ENCODE measurements at places on chromosomes 16 and 17. TPM values are rescaled to one million over a fixed set of nuclear protein-coding genes. Genes with fewer than 3 reads are reported as not detected.

NACA2 gene
- total RNA-seq, result not detected

PTX4 gene
- total RNA-seq, result not detected

GRCh38 chr16:54178478-54178976 lies 108.1 kb downstream of the IRX3 start:
- no peak overlapping the region for H3K4me3 ChIP-seq
- no peaks in the 10 kb centered on the region for H3K27me3 ChIP-seq
- peaks cover 25% of the 10 kb centered on the region for H3K4me1 ChIP-seq
- DNase-seq, result no peak
- no peak overlapping the region for H3K27ac ChIP-seq
- no peaks in the 10 kb centered on the region for H3K36me3 ChIP-seq

GRCh38 chr17:3542410-3543088 lies 15.1 kb downstream of the TRPV3 start:
- no peak for DNase-seq
- H3K27me3 ChIP-seq, result no peaks in the 10 kb centered on the region
